ENCODE measurements at places on chromosomes 6 and 20.

- DNase-seq, result no peak
Observed at GRCh38 chr6:145151624-145152023, 583.7 kb downstream of the EPM2A start.

- no peak for DNase-seq
Observed at GRCh38 chr6:138539876-138540275, 40.6 kb upstream of the NHSL1 start.

DNA sequence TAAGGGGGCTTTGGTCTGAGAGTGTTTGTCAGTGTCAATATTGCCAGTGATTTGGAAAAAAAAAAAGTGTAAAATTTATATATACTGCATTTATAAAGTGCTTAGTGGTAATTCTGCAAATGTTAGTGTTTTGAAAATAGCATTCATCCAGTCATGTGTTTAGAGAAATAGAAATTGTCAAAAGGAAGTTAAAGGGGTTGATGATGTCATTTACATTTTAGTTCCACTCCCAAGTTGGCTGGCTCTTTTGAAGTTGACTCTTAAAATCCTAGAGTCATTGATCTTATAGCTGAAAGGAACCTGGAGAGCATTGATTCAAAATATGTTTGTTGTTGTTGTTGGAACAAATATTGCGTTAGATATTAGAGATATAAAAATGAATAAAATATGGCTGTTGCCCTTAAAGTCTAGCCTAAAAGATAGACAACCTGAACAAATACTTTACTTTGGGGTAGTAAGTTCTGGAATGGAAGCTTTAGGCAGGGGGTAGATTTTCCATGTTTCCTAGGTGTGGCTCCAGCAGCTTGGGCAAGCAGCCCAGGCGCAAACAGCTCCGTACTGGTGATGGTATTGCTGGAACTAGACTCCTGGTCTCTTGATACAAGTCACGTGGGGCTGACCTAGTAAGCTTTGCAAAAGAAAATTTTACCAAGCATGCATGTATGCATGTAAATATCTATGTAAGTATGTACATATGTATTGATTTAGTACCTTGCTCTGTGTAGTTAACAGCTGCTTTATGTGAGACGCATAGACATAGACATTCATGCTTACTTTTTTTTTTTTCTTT lies 46.3 kb downstream of the HIVEP1 start:
- DNase-seq, result no peak

GRCh38 chr6:64084185-64084663 lies 448.6 kb downstream of the PHF3 start:
- DNase-seq, result no peak

GRCh38 chr20:26279238-26279637 lies 582.6 kb upstream of the ZNF337 start:
- no peak for DNase-seq

- no peak for DNase-seq
Observed at GRCh38 chr6:122223251-122223650, 176.2 kb upstream of the HSF2 start.

- peak; percentile 72 for DNase-seq
Observed at GRCh38 chr20:62685781-62686555, 22.7 kb upstream of the NTSR1 start.

DNA sequence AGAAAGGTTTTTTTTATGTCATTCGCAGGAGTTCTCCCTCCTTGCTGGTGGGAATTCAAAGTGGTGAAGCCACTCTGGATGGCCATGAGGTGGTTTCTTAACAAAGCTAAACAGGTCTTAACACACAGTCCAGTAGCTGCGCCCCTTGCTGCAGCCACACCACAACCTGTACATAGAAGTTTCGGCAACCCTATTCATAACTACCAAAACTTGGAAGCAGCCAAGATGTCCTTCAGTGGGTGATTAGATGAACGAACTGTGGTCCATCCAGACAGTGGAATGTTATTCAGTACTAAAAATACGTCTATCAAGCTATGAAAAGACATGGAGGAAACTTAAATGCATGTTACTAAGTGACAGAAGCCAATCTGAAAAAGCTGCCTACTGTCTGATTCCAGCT lies 78.9 kb downstream of the FAM120B start:
- DNase-seq, result no peak

- DNase-seq, result no peak
Observed at GRCh38 chr6:52210227-52210626, 24.1 kb downstream of the IL17A start.

DNA sequence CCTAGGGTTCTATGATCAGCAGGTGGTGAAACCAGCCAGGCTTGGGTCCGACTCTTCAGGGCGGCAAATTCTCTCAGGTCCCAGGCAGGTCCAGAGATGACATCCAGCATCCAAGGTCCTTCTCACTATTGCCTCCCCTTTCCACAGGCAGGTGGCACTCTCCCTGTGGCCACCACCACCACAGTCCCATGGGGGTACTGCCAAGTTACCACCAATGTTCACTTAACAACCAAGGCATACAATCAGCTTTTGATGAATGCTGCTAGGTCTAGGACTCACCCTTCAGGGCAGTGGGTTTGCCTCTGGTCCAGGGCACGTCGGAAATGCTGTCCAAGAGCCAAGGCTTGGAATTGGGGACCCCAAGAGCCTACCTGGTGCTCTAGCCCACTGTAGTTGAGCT lies 40.4 kb upstream of the UTRN start:
- DNase-seq, result no peak

GRCh38 chr20:60035-60918 lies 27.2 kb upstream of the DEFB125 start:
- no peak for DNase-seq

DNA sequence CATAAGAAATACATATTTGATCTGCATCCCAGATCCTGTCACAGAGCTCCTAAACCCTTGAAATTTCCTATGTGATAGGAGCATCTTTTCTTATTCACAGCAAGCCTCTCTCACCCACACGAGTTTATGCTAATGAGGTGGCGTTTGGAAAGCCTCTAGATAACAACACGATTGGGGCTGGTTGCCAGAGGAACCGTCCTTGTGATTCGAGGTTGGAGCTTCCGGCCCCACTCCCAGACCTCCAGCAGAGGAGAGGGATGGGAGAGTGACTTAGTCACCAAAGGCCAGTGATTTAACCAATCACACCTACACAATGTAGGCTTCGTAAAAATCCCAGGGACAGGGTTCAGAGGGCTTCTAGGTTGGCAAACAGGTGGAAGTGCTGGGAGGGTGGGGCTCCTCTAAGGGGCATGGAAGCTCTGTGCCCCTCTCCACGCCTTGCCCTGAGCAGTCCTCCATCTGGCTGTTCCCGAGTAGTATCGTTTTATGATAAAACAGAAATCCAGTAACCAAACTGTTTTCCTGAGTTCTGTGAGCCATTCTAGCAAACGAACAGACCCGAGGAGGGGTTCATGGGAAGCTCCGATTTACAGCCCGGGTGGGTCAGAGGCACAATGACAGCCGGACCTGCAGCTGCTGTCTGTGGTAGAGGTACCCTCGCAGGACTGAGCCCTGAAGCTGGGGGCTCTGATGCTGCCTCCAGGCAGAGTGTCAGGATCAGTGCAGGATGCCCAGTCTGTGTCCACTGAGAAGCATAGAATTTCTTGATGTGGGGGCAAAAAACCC lies 238.1 kb upstream of the ARID1B start:
- DNase-seq, result no peak

DNA sequence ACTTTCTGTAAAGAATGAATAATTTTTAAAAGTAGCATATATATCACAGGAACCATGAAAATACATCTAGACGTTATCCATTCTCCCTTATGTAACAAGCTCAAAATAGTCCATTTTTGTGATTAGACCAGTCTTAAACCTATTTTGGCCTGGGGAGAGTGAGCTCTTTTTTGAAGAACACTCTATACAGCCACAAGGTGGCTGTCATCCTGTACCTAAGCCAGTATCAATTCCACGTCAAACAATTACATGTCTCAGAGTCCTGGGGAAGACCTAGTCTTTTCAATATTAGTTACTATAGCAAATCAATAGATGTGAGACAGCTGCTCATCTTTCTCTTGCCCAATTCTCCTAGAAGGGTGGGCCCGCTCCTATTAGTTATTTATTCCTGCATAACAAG lies 28.4 kb downstream of the FBXO5 start:
- no peak for DNase-seq

All from NCI-H1436 treated with DMSO at 0.1 percent for 48 hours (cell line).